ENCODE measurements at places on chromosomes 11 and 22. TPM values are rescaled to one million over a fixed set of nuclear protein-coding genes. Genes with fewer than 3 reads are reported as not detected.

- DNase-seq: no peak
These were observed 4.0 kb downstream of the TCN1 start for GRCh38 chr11:59862252-59862651.

- DNase-seq: no peak
These were observed 147.2 kb downstream of the CTTN start for GRCh38 chr11:70545610-70545912.

DNA sequence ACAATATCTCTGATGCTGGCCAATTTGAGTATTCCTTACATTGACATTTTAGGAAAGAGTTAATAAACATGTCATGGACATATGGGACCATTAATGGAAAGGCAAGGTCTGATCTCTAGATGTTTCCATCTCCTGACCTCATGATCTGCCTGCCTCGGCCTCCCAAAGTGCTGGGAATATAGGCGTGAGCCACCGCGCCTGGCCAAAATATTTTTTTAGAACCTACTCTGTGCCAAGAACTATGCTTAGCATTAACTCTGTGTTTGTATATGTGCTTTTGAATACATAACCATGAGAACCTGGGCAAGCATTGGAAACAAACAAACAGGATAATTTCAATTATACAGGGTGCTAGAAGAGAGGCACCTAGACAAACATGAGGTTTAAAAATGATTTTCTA lies 123.2 kb downstream of the ATG16L2 start:
- no peak for DNase-seq

DNA sequence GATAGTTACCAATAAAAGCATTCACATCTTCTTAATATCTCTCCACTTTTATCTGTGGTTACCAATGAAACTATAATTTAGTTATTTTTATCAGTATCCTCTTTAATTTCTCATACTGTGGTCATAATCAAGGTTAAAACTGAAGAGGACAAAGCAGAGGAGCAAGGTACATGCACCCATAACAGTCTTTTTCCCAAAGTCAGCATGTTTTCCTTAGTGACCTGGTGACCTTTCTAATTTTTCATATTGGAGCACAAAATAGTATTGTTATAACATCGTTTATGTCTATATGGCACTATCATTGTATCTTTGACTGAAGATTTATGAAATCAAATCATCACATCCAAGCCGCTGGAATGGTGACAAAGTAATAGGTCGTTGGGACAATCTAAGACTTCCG lies 51.5 kb upstream of the CHORDC1 start:
- no peak for DNase-seq

DNA sequence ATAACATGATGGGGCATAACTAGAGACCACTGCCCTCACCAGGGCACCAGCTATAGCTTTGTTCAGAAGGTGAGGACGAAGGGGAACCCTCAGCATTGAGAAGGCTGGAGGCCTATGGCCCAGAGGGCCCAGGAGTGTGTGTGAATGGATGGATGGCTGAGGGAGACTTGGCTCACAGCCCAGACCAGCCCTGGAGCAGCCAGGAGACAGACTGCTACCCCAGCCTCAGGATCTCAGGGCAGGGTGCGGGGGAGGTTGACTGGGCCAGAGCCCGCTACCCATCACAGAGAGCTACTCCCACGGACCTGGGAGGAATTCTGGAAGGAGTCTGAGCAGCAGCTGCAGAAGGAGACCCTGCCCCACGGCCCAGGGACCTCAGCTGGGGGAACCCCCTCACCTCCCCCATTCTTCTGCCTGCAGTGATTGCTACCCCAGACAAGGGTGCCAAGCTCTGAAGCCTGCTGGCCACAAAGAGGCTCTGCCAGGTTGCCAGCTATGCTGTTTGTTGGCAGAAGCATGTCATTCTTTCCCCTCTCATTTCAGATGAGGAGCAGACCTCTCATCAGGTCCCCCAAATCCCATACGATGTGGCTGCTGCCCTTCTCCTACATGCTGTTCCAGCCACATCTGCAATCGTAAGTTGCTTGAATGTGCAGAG lies 5.4 kb upstream of the CSDC2 start:
- DNase-seq: no peak

GRCh38 chr11:65116370-65117205 lies 913 bp downstream of the ZNHIT2 start:
- DNase-seq: no peak

DNA sequence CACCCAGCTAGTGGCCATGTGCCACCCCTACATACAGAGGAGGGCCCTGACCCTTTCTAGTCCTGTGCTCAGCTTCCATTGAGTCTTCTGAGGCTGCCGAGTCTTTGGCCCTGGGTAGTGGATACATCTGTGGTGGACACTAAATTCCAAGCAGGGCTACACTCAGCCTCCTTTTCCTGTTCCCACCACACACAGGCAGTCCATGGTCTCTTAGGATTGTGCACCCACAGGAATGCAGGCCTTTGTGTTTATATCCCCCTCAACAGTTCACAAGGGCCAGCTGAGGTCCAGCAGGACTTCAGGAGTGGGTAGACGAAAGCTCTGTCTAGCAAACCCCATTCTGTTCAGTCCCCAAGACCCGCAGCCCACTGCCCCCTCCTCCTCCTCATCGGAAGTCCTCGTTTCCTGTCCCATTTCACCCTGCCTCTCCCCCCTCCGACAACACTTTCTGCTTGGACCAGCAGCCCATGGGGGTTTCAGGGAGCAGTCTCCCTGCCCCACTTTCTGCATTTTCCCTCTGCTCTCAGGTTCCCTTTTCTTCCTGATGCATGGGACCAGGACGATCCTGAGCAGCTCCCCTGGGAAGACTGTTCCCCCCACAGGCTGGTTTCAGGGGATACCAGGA lies 91.8 kb downstream of the SWAP70 start:
- DNase-seq: no peak

DNA sequence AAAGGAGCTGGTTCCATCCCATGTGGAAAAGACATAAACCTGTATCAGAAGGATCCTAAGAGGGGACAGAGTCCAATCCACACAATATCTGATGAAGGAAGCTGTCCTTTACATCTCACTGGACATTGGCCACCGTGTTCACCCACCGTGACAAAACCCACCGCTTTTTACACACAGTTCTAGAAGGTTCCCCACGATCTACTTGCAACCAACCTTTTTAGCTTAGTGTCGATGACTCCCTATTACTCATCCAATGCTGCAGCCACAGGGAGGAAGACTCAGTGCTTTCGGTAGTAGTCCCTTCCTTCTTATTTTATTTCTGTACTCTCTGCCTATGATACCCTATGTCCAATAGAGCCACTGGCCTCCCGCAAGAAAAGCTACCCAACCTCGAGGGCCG lies 65.4 kb downstream of the MAPK1 start:
- DNase-seq: no peak

DNA sequence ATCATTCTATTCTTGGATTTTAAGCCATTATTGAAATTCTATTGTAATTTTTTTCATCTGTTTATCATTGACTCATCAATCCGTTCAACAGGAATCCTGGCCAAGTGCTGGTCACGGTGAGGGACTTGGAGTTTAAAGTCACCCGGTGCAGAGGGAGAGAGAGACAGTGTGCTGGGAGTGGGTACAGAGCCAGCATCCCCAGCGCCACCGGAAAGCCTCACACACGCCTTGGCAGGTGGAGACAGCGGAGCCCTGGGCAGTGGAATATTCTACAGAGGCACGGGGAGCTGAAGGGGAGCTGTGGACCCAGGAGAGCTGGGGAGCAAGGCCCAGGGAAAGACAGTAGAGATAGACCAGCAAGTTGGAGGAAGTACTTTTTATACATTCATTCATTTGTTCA lies 787.6 kb downstream of the BRD1 start:
- no peak for DNase-seq

- DNase-seq: peak; percentile 16
These were observed 10.4 kb upstream of the TCF20 start for GRCh38 chr22:42280836-42281235.

DNA sequence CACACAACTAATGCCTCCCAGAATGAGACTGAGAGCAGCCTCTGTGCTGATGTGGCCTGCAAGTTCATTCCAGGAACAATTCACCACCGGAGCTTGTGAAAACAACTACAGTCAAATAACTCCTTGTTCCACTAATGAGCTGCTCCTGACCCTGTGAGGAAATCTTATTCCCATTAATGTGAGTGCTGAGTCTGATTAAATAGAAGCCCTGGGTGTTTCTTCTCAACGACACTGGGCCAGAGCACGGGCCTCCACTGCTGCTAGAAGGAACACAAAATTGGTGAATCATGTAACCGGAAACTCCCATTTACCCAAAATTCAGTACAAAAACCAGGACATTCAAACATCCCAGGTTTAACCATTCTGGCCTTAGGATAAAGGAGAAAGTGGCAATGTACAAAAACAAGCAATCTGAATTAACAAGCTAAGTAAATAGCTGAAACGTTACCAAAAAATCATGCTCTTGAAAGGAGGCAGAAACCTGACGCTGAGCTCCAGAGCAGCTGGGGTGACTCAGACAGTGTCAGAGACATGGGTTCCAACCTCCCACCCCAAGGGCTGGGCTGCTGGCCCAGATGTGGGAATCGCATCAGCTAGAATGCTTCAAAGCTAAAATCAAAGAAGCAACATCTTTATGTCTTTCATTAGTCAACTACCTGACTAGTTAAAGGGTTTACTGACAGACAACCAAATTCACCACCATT lies 26.7 kb downstream of the SERGEF start:
- no peak for DNase-seq

- peak; percentile 90 for DNase-seq
These were observed 44.5 kb downstream of the TRIOBP start for GRCh38 chr22:37741312-37741795.

GRCh38 chr11:19101796-19102520 lies 15.0 kb upstream of the ZDHHC13 start:
- DNase-seq: no peak

DNA sequence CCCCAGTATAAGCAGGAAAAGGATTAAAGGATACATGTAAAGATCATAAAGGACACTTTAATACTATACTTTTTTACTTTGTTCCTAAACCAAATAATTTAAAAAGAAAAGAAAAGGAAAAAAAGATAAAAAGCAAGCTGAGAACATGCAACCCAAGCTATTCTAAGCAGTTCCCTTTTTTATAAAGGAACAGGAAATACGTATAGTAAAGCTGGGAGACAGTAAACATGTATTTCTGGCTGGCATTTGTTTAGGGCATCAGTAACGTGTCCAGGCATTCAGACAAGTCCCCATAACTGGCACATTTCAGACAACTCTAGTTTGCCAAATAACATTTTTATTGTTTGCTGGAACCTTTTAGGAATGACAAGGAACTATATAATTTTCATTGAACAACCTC lies 24.9 kb downstream of the BCO2 start:
- DNase-seq: no peak

DNA sequence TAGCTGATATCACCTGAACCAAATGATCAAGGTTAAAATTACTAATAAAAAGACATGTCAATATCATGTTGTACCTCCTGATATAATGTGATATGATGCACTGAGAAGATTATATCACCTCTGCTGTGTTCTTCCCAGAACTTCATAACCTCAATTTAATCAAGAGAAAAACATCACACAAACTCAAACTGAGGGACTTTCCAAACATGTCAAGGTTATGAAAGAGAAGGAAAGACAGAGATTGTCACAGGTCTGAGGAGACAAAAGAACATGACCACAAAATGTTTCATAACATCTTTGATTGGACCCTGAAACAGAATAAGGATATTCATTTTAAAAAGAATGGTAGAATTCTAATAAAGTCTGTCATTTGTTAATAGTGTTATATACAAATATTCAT lies 43.0 kb upstream of the CFAP300 start:
- no peak for DNase-seq

DNA sequence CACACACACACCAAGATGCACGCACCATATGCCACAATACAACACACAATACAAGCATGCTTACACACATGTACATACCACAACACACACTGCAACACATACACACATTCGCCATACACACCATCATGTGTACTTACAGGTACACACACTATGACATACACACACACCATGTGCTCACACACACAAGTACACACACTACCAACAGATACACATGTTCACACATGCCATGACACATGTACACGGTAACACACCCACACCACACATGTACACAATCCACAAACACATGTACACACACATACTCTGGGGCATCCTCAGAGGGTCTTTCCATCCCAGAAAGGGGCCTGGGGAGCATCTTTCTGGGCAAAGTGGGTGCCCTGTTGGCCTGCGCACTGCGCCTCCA lies 82.2 kb downstream of the ST3GAL4 start:
- no peak for DNase-seq

DNA sequence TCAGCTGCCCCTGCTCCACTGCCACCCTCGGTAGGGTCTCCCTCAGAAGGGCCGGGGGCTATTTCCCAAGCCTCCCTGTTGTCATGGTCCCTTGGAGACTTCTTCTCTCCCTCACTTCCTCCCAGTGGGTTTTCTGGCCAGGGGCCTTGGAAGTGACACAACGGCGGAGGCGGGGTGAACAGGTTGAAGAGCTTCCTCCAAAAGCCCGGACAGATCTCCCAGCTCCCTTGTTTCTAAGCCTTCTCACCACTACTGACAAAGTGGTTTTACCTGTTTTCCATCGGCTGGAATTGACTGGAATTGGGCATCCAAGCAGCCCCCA lies 14.5 kb downstream of the MYH9 start:
- peak; percentile 80 for DNase-seq

- DNase-seq: no peak
These were observed at the start of gene DDX25 for GRCh38 chr11:125903711-125904659. TSS of gene DDX25 (plus strand) at chr11:125904508. CDS start at chr11:125904518, 10 bp downstream.

DNA sequence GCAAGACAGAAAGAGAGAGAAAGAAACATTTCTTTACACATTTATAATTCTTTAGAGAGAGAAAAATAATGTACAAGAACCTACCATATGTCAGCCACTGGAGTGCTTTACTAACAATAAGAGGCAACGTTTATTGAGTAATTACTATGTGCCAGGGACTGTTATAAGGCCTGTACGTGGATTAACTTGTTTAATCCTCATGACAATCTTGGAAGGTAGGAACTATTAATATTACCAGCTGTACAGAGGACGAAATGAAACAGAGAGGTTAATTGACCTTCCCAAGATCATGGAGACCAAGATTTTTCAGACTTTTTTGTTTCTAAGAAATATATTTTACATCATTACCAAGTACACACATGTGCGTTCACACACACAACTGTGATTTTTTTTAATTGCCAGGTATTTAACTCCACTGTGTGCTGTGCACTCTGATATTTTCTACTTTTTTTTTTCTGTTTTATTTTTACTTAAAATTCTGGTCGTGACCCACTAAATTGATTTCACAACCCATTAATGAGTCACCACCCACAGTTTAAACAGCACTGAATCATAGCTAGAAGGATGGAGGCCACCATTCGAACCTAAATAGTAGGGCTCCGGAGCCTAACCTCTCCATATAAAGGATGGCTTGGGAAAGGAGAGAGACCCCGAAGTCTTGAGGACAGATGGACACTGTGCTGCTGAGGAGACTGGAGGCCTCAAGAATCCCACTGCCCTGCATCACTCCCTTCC lies 21.4 kb downstream of the CREB3L1 start:
- no peak for DNase-seq

GRCh38 chr11:44626645-44627044 lies 61.2 kb downstream of the CD82 start:
- DNase-seq: no peak

The RAPSN gene
- total RNA-seq: 7.0 TPM

The RAB1B gene
- total RNA-seq: 125 TPM

The RFPL3 gene
- not detected for total RNA-seq

The OR8D4 gene
- not detected for total RNA-seq

The UEVLD gene
- total RNA-seq: 18.0 TPM

The SLC35C1 gene
- total RNA-seq: 6.0 TPM

The PTH gene
- not detected for total RNA-seq

The KRTAP5-10 gene
- total RNA-seq: not detected

The NRXN2 gene
- 1.9 TPM for total RNA-seq

The PHF5A gene
- total RNA-seq: 25.5 TPM

The DERL3 gene
- total RNA-seq: 3.1 TPM
